ENCODE measurements at places on chromosomes 12 and 14.

GRCh38 chr12:4267704-4268328 is 5.7 kb upstream of the CCND2 start:
- DNase-seq, result no peak

DNA sequence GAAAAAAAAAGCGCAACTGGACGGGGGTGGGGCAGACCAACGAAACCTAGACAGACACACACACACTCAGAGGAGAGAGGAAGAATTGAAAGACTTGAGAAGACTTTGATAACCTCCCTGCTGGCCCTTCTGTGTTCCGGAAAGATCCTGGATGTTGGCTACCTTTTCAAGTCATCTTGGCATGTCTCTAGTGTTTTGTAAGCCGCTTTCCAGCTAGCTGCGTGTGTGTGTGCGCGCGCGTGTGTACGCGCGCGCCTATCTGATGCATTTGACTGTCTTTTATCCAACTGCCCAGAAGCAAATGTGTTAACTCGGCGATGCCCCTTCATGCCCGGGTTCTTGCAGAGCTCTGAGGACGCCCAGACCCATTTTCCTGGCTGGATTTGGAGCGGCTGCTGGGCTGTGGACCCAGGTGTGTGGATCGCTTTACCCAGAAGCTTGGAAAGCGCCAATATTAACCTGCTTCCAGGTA is 664 bp downstream of the LRFN5 start:
- no peak for DNase-seq

- DNase-seq, result peak; percentile 55
Measured at GRCh38 chr12:56358836-56359532, 923 bp downstream of the STAT2 start.

DNA sequence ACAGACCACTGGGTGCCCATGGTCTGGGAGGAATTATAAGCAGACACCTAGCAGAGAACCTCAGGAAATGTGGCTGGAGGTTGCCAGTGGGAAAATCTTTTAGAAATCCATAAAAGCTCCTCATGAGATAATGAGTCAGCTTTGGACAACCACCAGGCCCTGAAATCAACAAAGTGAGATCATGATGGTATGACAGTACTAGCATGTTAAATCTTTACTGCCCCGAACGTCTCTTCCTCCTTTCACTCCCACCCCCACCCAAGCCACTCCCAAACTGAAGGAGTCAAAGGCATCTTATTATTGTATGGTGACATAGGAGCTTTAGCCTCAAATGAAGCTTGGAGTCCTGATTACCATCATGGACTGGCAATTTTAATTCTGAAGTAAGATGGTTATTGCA is 240.0 kb downstream of the DIO2 start:
- DNase-seq, result no peak

GRCh38 chr12:40153432-40153831 is 47.6 kb upstream of the SLC2A13 start:
- no peak for DNase-seq

GRCh38 chr12:25155022-25155576 is 39.9 kb downstream of the DNAI7 start:
- DNase-seq, result no peak

- DNase-seq, result no peak
Measured at GRCh38 chr12:58314610-58315009, 373.2 kb downstream of the ATP23 start.

DNA sequence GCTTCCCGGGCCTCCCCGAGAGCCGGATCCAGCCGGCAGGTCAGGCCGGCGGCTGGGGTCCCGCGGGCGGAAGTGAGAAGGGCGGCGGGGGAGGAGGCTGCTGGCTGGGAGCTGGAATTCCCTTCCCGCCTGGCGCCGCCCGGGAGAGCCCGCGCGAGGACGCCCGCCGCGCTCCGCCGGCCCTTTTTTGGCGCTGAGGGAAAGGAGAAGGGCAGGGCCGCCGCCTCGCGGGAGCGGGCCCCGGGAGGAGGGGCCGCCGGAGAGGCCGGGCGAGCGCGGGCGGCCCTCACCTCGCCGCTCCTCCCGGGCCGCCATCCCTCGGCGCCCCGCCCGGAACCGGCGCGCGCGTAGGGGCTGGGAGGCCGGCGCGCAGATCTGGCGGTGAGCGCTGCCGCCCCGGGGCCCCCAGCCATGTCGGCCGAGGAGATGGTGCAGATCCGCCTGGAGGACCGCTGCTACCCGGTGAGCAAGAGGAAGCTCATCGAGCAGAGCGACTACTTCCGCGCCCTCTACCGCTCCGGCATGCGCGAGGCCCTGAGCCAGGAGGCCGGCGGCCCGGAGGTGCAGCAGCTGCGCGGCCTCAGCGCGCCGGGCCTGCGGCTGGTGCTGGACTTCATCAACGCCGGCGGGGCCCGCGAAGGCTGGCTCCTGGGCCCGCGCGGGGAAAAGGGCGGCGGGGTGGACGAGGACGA is at the start of the genes KLHL42 and MANSC4:
Gene KLHL42, plus strand, starts transcription at position 314 of the 692 bp plus-strand sequence. Its CDS starts 98 bp downstream, at position 412.
Gene MANSC4, minus strand, starts transcription at position 317 of the 692 bp plus-strand sequence. CDS start 8,960 bp downstream, outside the sequence.
- peak; percentile 41 for DNase-seq

- no peak for DNase-seq
Measured at GRCh38 chr12:125132698-125133400, 67.6 kb downstream of the AACS start.

- DNase-seq, result no peak
Measured at GRCh38 chr14:71607056-71607455, 325.2 kb upstream of the RGS6 start.

GRCh38 chr12:104276273-104277131 is 27.0 kb upstream of the EID3 start:
- DNase-seq, result no peak

GRCh38 chr12:19014240-19014639 is 115.3 kb upstream of the PLEKHA5 start:
- no peak for DNase-seq

DNA sequence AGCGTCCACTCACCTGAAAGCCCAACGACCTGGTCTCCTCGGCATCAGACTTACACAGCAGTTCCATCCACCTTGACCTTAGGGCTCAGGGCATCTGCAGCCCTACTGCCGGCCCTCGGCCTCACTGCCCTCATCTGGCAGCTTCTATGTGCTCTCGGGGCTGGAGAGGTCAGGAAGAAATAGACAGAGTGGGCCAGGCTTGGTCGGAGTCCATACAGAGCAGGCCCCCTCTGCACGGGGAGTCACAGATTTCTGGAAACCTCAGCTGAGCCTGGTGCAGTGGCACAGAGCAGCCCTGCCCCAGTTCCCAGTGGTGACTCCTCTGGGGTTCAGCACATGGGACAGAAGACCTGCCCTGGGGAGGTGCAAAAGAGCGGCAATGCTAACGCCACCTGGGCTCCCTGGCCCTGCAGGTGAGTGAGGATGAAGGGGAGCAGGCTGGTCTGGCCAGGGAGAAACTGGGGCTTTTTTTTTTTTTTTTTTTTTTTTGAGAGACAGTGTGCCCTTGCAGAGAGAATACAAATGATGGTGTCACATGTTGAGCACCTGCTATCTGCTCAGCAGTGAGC is 190.1 kb upstream of the PRMT8 start:
- no peak for DNase-seq

Data from fibroblast of skin of left biceps (primary cell).